ENCODE measurements at places on chromosomes 5 and 9.

- DNase-seq: no peak
- no peaks in the 10 kb centered on the region for H3K4me1 ChIP-seq
- no peak overlapping the region for H3K27ac ChIP-seq
Measured at GRCh38 chr5:14441641-14442040, 140.0 kb upstream of the OTULINL start.

DNA sequence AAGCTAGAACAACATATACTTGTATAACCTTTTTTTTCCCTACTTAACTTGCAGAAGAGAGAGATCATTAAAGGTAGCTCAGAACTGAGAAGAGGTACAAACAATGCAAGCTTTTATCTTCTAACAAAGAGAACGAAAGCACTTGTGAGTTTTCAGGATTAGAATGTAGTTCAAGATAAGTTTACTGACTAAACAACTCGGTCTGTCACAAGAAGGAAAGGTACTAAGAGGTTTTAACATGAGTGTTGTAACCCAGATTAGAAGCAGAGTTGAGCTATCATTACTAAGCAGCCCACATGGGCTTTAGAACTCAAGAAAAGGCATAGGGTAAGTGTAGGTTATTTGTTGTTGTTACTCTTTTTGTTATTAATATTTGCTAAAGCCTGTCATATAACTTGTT, 25.2 kb downstream of the GIN1 start:
- no peak overlapping the region for H3K27ac ChIP-seq
- no peak for DNase-seq
- H3K4me3 ChIP-seq: no peak overlapping the region
- peaks cover 9% of the 10 kb centered on the region for H3K36me3 ChIP-seq

DNA sequence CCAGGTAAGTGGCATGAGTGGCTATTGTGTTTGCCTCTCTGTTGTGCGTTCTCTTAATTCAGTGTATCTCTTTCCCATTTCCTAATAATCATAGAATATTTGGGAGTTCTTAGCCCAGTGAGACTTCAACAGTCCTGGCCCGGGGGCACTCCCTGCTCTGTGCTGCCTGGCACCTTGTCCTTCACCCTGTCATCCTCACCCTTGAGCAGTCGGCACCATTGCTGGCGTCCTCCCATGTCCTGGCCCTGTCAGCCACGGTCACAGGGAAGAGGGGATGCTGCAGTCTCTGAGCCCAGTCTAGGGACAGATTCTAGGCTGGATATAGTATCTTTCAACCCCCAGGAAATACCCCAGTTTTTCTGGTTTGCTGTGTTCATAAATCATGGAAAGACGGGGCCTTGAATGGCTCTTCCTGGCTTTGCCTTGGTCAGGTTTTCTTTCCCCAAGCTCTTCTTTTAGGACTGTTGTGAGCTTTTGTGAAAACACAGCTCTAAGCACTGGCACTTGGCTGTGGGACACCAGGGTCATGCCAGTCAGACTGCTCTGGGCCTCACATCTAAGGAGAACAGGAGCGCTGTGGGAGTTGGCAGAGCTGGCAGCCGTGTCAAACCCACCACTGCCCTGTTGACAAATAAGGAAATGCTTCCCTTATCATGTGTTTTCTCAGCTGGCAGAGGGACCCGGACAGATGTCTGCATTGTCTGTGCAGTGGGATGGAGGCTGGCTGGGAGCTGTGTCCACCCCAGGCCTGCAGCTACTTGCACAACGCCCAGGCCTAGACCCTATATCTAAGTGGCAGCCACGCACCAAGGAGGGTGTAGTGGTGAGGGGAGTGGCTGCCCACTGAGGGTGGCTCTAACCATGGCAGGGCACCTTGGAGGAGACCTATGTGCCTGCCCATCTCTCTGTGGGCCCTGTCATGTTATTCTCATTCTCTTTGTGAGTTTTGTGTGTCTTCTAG, 378.6 kb downstream of the ICE1 start:
- no peaks in the 10 kb centered on the region for H3K4me1 ChIP-seq
- no peaks in the 10 kb centered on the region for H3K27me3 ChIP-seq
- no peak overlapping the region for H3K27ac ChIP-seq
- no peaks in the 10 kb centered on the region for H3K36me3 ChIP-seq
- DNase-seq: no peak
- H3K4me3 ChIP-seq: no peak overlapping the region

GRCh38 chr9:113914517-113914916, 38.4 kb downstream of the ZNF618 start:
- no peaks in the 10 kb centered on the region for H3K36me3 ChIP-seq
- H3K27ac ChIP-seq: no peak overlapping the region
- no peaks in the 10 kb centered on the region for H3K4me1 ChIP-seq

GRCh38 chr5:152556784-152557183, 151.7 kb upstream of the NMUR2 start:
- no peak for DNase-seq
- no peak overlapping the region for H3K27ac ChIP-seq
- H3K27me3 ChIP-seq: no peaks in the 10 kb centered on the region
- no peak overlapping the region for H3K4me3 ChIP-seq
- H3K36me3 ChIP-seq: no peaks in the 10 kb centered on the region
- H3K4me1 ChIP-seq: no peaks in the 10 kb centered on the region

- no peaks in the 10 kb centered on the region for H3K36me3 ChIP-seq
- no peak overlapping the region for H3K27ac ChIP-seq
- no peaks in the 10 kb centered on the region for H3K4me1 ChIP-seq
- DNase-seq: no peak
Measured at GRCh38 chr5:60578315-60578714, 121.7 kb downstream of the DEPDC1B start.

- H3K4me1 ChIP-seq: no peaks in the 10 kb centered on the region
- DNase-seq: no peak
- no peak overlapping the region for H3K4me3 ChIP-seq
- H3K36me3 ChIP-seq: no peaks in the 10 kb centered on the region
- H3K27me3 ChIP-seq: no peaks in the 10 kb centered on the region
Measured at GRCh38 chr9:137953683-137954438, 76.3 kb downstream of the CACNA1B start.

GRCh38 chr9:6562201-6562600, 83.3 kb downstream of the GLDC start:
- H3K4me3 ChIP-seq: no peak overlapping the region
- no peaks in the 10 kb centered on the region for H3K27me3 ChIP-seq
- no peak overlapping the region for H3K27ac ChIP-seq
- no peaks in the 10 kb centered on the region for H3K4me1 ChIP-seq
- no peaks in the 10 kb centered on the region for H3K36me3 ChIP-seq

DNA sequence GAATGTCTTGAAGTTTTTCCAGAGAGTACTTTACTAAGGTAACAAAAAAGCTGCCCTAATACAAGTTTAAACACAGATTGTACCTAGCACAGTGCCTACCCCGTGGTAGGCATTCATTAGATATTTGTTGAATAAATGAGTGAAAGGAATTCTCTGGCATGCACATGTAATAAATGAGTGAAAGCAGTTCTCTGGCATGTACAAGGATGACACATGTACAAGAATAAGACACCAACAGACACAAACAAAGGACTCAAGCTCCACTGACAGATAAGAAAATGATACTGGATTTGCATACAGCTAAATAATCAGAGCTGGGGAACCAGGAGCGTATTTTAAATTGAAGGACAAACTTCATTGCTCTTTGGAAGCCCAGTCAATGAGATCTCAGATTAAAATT, 535.8 kb downstream of the EFNA5 start:
- H3K27ac ChIP-seq: no peak overlapping the region
- DNase-seq: no peak
- H3K27me3 ChIP-seq: peaks cover 7% of the 10 kb centered on the region
- no peaks in the 10 kb centered on the region for H3K4me1 ChIP-seq
- H3K4me3 ChIP-seq: no peak overlapping the region
- H3K36me3 ChIP-seq: no peaks in the 10 kb centered on the region

DNA sequence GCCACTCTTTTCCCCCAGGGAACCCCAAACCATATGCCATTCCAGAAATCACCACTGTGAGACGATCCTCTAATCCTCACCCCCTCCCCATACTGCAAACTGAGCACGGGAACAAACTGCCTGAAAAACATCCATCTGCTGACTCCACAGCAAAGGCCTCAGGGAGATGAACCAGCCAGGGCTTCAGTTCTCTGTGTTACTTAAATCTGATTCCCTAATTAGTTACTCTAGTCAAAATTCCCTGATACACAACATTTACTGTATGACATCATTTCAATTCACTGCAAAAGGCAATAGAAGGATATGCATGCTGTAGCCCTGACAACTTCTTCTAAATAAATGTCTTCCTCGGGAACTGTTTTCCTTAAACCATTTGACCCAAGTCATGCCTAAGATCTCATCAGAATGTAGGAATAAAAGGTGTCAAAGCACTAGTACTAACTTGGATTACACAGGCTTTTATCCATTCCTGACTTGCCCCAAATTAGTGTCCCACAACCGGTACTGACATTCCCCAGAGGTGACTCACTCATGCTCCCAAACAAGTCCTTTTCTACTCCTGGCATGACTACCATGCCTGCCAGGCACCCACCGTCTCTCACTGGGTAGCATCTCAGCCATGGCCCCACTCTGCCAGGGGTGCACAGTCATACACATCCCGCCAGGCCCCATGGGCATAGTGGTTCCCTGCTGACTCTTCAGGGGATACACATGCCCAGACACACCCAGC, 35.0 kb downstream of the MTX3 start:
- H3K27ac ChIP-seq: no peak overlapping the region
- H3K4me1 ChIP-seq: no peaks in the 10 kb centered on the region
- DNase-seq: no peak
- H3K27me3 ChIP-seq: peaks cover 26% of the 10 kb centered on the region
- peaks cover 4% of the 10 kb centered on the region for H3K36me3 ChIP-seq
- no peak overlapping the region for H3K4me3 ChIP-seq

- no peak overlapping the region for H3K27ac ChIP-seq
- DNase-seq: no peak
- peaks cover 15% of the 10 kb centered on the region for H3K36me3 ChIP-seq
- no peak overlapping the region for H3K4me3 ChIP-seq
Measured at GRCh38 chr9:129644902-129645301, 3.0 kb upstream of the ASB6 start.

GRCh38 chr5:170642066-170642735, 138.4 kb downstream of the KCNIP1 start:
- no peak for DNase-seq
- H3K27me3 ChIP-seq: no peaks in the 10 kb centered on the region
- no peak overlapping the region for H3K27ac ChIP-seq
- H3K4me3 ChIP-seq: no peak overlapping the region
- no peaks in the 10 kb centered on the region for H3K36me3 ChIP-seq

DNA sequence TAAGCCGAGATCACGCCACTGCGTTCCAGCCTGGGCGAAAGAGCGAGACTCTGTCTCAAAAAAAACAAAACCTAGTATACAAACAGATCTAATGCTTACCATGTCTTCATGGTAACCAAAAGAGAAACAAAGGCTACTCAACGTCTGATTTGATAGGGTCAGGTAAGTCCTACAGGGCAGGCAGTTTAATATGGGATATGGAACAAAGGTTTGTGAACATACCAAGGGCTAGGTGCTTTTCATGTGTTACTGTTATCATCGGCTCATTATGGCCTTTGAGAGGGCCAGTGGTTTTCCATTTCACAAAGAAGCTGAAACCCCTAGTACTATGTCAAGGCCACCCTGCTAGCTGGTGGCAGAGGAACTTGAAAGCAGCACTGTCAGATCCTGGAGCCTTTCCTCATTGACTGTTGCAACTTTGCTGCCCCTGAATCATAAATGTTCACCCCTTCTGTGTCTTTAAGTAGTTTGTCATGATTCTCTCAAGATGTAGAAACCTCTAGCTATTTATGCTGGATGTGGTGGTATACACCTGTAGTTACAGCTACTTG, 5.1 kb downstream of the IQGAP2 start:
- H3K36me3 ChIP-seq: peaks cover 27% of the 10 kb centered on the region
- H3K27ac ChIP-seq: peak overlapping the region; percentile 71
- peaks cover 66% of the 10 kb centered on the region for H3K4me1 ChIP-seq
- peak overlapping the region; percentile 23 for H3K4me3 ChIP-seq

DNA sequence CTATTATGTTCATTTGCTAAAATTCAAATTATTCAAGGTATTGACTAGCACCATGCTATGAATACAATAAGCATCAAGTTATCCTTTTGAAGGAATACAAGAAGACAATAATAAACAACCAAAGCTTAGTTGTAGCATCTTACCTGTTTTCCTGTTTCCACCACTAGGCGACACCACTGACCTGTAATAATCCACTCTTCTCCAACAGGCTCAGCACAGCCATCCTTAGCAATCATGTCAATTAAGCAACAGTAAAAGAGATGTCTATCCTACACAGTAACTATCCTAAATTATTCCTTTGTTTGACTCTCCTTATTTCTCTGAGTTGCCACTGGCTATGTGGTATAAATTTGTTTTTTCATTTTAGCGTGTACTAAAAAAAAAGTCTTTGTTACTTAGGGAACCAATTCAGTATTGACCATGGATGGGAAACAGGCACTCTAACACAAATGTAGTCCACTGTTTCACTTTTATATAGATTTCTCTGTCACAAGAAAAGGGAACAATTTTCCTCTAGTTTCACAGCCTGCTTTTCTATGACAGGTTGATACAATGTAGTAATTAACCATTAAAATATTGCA, 46.2 kb downstream of the PCA3 start:
- H3K27ac ChIP-seq: no peak overlapping the region
- no peak for DNase-seq
- H3K36me3 ChIP-seq: no peaks in the 10 kb centered on the region
- no peaks in the 10 kb centered on the region for H3K4me1 ChIP-seq
- peaks cover 23% of the 10 kb centered on the region for H3K27me3 ChIP-seq

DNA sequence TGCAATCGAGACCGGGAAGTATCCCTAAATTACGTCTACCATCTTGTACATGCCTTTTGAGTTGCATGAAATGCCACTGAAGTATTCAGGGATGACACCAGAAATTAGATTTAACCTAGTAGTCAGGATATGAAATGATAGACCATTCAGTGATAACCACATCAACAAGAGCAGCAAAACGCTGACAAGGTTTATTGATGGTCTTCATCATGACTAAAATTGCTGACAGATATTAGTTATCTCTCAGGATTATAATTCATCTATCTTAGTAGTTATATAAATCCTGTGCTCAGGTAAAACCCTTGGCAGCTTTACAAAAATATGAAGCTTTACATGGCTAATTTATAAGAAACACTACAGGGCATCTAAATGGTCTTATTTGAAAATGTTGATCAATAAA, 1104.7 kb downstream of the EFNA5 start:
- H3K27ac ChIP-seq: no peak overlapping the region
- H3K4me3 ChIP-seq: no peak overlapping the region
- no peak for DNase-seq
- no peaks in the 10 kb centered on the region for H3K27me3 ChIP-seq

GRCh38 chr5:135944967-135945560, 9.7 kb downstream of the LECT2 start:
- no peaks in the 10 kb centered on the region for H3K36me3 ChIP-seq
- H3K4me3 ChIP-seq: no peak overlapping the region
- H3K4me1 ChIP-seq: no peaks in the 10 kb centered on the region

- H3K36me3 ChIP-seq: no peaks in the 10 kb centered on the region
- H3K27ac ChIP-seq: no peak overlapping the region
- H3K4me3 ChIP-seq: no peak overlapping the region
- no peak for DNase-seq
- no peaks in the 10 kb centered on the region for H3K4me1 ChIP-seq
Measured at GRCh38 chr9:78383130-78383529, 86.2 kb downstream of the PSAT1 start.

- H3K27me3 ChIP-seq: peaks cover 56% of the 10 kb centered on the region
- H3K4me3 ChIP-seq: no peak overlapping the region
- no peaks in the 10 kb centered on the region for H3K4me1 ChIP-seq
- no peaks in the 10 kb centered on the region for H3K36me3 ChIP-seq
- H3K27ac ChIP-seq: no peak overlapping the region
- no peak for DNase-seq
Measured at GRCh38 chr9:101508211-101508610, 25.4 kb upstream of the RNF20 start.

- DNase-seq: no peak
- no peak overlapping the region for H3K27ac ChIP-seq
- no peaks in the 10 kb centered on the region for H3K27me3 ChIP-seq
- H3K36me3 ChIP-seq: no peaks in the 10 kb centered on the region
- no peak overlapping the region for H3K4me3 ChIP-seq
- H3K4me1 ChIP-seq: no peaks in the 10 kb centered on the region
Measured at GRCh38 chr5:61139094-61139873, 23.0 kb downstream of the SMIM15 start.
